B cell (primary cell): ENCODE measurements at places on chromosomes 2 and 18.

- no peak for DNase-seq
These were observed 37.4 kb upstream of the SATB2 start for GRCh38 chr2:199495147-199495546.

- no peak for DNase-seq
These were observed 58.1 kb upstream of the IL1RL1 start for GRCh38 chr2:102253140-102253752.

DNA sequence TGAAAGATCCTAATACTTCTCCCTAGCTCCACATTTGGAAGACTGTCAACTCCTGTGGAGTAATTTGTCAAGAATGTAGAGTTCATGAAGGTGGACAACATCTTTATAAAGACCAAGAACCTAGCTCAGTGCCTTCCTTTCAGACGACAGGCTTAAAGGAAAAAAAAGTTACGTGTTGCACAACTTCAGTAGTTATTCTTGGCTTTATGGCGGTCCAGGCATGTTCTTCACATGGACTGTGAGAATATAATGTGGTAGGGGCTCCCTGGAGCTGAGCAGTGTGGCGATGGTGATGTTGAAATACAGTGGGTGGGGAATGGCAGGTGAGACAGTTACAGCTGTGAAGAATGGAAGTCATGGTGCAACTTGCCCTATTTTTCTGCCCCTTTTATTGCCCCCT lies 3.9 kb downstream of the TAF1B start:
- no peak for DNase-seq

DNA sequence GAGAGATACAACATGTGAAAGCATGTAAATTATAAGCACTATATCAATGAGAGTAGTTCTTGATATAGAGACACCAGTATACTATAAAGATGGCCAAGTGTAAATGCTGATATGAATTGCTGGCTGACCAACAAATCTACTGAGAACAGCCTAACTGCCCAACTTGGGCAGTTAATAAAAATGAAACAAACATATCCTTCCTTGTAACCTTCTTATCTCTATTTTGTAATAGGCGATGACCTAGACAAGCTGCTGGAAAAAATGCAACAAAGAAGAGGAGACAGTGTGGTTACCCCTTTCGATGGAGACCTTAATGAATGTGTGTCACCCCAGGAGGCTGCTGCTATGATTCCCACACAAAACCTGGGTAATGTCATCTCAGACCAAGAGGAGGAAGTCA lies 148.7 kb downstream of the ESCO1 start:
- DNase-seq: no peak

DNA sequence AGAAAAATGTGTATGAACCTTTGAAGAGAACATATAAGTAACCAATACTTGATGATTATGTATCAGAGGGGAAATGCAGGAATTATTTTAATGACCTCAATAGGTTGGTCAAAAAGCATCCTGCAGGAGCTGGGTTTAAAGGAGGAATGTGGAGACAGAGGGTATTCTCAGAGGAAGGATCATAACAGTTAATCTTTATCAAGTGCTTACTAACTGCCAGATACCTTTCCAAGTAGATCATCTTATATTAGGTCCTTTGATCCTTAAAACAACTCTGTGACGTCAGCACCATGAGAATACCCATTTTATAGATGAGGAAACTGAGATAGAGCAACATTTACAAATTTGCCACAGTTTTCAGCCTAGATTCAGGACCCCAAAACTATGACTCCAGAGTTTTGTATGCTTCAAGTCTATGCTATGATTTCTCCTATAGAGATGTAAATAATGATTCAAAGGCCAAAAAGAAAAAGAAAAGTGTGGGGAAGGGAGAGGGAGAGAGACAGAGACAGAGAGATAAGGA lies 3.0 kb downstream of the RFTN2 start:
- DNase-seq: no peak

DNA sequence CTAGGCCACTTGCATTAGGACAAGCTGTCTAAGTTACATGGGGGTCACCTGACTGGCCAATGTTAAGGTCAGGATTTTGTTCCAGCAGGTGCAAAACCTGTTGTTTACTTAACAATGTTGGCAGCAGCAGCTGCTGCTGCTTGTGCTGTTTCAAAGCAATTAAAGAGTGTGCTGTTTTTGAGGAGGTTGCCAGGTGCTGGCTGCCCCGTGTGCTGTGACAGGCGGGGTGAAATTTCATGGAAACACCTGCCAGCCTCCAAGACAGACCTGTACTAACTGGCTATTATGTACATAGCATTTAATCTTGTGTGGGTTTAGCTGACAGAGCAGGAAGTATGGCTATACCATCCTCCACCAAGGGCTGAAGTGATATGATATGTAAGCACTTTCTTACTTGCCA lies 224.9 kb downstream of the ASXL3 start:
- no peak for DNase-seq

DNA sequence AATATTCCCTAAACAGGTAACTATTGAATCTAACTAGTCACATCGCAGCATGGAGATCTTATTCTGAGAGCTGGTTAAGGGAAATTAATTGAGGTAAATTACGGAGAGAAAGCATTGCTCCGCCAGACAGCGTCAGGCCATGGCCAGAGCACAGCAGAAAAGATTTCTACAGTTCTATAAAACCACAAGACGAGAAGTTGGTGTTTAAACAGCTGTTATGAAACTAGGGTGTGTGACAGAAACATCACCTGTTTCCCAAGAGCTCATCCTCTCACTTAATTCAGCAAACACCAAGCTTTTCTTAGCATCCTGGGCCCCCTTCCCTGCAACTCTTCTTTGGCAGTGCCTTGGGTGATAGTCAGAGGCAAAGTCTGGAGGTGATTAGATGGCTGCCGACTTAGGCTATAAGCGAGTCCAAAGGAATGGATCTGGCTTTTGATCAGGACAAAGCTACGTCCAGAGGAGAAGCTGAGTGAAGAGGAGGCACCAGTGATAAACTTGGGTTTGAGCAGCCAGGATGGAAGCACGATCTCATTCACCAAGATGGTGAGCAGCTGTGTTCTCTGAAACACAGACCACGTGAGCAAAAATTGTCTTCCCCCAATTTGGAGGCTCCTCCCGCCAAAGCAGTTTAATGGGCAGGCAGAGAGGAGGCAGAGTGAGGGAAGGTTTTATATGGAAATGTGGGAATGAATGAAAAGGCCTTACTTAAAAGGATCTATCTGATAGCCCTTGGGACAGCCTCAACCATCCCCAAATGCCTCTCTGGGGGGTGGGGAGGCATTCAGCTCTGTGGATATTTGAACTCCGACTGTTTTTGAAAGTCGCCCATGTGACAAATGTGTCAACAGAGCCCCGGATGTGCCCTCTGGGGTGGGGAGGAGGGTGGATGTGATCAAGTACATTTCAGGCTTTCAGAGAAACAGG lies 57.8 kb downstream of the PKDCC start:
- DNase-seq: peak; percentile 87
